Fibroblast of lung (primary cell): ENCODE measurements at places on chromosomes 7 and 10. TPM values are rescaled to one million over a fixed set of nuclear protein-coding genes. Genes with fewer than 3 reads are reported as not detected.
A peak's percentile ranks its signal among the peaks of the same experiment; 100 is the strongest.

Gene TAS2R4
- polyA plus RNA-seq: 0.02 and 0.06 TPM in 2 replicates

Gene ZDHHC6
- 34.8 and 37.8 TPM in 2 replicates for polyA plus RNA-seq

Gene HOXA1
- 0.58 and 0.83 TPM in 2 replicates for polyA plus RNA-seq

Gene SPDYE11
- polyA plus RNA-seq: not detected in 2 replicates

Gene MYL7
- not detected in 2 replicates for polyA plus RNA-seq

Gene SPAG6
- not detected in 2 replicates for polyA plus RNA-seq

Gene EVX1
- not detected in 2 replicates for polyA plus RNA-seq

Gene CCL24
- polyA plus RNA-seq: not detected in 2 replicates

Gene TMEM72
- polyA plus RNA-seq: not detected in 2 replicates

DNA sequence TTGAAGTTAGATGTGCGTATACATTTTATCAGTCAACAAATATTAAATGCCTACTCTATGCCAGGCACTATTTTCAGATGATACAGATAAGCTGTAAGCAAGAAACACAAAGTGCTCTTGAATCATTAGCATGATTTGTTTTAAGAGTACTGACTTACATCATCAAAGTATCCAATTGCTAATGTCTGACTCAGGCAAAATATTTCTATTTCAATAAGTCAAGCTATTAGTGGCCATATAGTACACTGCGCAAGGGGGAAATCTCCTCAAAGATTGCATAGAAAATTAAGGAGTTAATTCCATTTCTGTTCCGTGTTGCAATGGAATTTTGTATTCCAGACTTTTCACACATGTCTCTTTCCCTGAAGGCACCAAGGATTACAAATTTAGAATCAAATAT, 46.1 kb upstream of the DNAJC1 start:
- no peak for DNase-seq

- DNase-seq: no peak
These were observed 92.3 kb downstream of the CTNNA3 start for GRCh38 chr10:67603701-67604100.

GRCh38 chr7:106126170-106126938, 14.2 kb upstream of the SYPL1 start:
- peak; percentile 67 for DNase-seq

DNA sequence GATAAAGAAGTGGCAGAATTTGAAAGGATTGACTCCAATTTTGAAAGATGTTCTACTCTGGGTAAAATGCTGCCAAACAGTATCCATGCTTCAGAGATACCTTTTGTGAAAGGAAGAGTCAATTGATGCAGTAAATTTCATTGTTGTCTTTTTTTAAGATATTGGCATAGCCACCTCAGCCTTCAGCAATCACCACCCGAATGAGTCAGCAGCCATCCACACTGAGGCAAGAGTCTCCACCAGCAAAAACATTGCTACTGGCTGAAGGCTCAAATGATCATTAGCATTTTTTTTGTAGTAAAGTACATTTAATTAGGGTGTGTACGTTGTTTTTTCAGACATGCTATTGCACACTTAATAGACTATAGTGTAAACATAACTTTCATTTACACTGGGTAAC, 31.7 kb upstream of the CYP26C1 start:
- DNase-seq: peak; percentile 72

- DNase-seq: no peak
These were observed 47.4 kb upstream of the R3HCC1L start for GRCh38 chr10:98086837-98087708.

DNA sequence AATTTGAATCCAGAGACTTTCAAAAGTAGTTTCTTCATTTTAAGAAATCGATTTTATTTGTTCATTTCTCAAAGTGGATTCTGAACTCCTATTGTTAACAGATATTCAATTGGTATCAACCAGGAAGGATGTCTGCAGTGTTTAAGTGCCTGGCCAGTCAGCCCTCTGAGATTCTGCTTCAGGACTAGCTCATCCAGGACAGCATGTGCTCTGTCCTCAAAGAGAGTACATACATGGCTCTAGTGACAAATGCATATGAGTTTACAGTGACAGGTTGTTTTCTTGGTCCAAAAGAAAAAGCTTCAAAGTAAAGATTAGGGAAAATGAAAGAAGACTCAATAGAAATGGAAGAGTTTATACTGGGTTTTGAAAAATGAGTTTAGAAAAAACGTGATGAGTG, 8.4 kb upstream of the PTN start:
- DNase-seq: no peak

DNA sequence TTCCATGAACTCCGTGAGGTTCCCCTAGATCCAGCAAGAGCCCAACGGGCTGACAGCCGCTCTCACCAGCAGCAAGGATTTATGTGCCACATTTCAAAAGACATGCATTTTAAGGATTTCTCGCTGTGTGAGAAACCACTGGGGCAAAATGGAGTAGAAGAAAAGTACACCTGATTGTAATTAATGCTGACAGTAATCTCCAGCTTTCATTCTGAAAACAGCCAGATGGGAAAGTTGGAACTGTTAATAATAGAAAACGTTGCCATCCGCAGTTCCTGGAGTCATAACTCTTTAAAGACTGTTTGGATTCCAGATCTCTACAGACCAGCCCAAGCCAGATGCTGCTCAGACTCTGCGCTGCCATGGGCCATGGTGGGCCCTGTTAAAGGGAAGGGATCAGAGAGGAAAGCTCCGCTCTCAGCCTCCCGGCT, 216.9 kb upstream of the GLI3 start:
- DNase-seq: no peak

DNA sequence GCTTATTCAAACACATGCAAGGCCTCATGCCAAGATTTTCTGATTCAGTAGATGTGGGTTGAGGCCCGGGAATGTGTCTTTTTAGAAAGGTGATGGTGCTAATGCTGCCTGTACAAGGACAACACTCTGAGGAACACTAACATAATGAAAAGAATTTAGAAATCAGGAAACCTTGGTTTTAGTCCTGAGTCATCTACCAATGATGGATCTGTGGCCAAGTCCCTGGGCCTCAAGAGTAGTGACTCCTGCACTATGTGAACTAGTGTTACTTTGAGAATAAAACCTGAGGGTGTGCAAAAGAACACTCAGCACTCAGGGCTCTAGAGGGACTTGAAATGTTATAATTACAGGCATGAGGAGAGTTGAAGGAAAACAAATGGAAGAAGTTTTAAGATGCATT, 741.7 kb upstream of the GALNT17 start:
- no peak for DNase-seq
